Pulmonary artery endothelial cell (primary cell): ENCODE measurements at places on chromosomes 3 and 15.

DNA sequence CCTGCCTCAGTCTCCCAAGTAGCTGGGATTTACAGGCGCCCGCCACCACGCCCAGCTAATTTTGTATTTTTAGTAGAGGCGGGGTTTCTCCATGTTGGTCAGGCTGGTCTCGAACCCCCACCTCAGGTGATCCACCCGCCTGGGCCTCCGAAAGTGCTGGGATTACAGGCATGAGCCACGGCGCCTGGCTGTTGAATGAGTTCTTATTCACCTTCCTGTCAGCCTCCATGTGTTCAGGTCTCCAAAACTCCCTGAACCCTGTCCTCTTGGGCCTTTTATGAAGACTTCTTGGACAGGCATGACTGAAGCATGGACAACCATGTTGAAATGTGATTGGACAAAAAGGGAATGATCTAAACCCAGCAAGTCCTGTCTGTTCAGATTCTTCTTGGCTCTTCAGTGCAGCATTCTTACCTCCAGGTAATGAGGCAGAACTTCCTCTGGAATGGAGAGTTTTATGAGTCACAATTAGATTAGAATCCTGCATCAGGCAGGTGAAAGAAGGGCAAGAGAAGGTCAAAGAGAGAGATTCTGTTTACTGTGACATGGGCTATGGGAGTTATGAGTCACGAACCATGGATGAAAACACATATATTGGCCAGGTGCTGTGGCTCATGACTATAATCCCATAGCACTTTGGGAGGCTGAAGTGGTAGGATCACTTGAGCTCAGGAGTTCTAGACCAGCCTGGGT lies 23.1 kb upstream of the EIF4A2 start:
- no peak for DNase-seq

- DNase-seq, result no peak
These were observed 945.1 kb downstream of the IGSF11 start for GRCh38 chr3:118089563-118089962.

- DNase-seq, result no peak
These were observed 42.7 kb upstream of the PRICKLE2 start for GRCh38 chr3:64267721-64268604.

DNA sequence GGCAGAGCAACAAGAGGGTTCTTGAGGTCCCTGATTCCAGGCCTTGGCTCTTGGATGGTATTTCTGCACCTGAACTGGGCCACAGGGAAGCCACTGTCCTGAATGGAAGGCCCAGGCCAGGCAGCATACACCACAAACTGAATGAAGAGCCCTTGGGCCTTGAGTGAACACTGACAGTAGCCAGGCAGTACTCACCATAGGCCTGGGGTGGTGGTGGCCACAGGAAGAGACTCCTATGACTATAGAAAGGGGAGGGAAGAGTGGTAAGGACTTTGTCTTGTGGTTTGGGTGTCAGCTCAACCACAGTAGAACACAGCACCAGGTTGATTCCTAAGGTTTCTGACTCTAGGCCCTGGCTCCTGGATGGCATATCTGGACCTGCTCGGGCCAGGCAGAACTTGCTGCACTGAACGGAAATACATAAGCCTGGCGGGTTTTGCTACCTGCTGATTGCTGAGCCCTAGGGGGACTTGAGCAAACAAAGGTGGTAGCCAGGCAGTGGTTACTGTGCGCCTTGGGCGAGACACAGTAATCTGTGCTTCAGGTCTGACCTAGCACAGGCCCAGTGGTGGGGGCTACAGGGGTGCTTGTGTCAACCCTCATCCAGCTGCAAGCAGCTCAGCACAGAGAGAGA lies 241.4 kb downstream of the ISL2 start:
- DNase-seq, result no peak

DNA sequence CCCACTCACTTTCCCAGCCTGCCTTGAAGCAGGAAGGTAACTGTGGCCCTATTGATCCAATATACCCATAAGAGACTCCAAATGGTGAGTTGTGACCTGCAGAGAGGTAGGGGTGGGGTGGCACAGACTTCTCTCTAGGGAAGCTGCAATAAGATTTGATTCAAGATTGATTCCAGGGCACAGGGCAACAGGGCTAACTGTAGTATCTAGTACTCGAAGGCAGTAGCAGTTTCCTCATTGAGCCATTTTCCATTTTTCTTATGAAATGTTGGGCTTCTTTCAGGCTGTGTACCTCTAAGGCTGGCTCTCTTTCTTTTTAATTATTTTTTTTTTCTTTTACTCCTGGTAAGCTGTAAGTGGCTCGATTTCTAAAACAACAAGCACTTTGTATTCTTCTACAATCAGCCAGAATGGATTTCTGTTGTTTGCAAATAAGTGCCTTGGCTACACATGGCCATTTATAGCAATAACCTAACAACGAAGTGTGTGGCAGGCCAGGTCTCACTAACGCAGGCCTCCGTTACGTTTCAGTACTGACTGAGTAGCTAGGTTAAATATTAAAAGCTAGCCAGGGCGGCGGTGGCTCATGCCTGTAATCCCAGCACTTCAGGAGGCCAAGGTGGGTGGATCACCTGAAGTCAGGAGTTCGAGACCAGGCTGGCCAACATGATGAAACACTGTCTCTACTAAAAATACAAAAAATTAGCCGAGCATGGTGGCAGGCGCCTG lies 19.3 kb downstream of the CCDC12 start:
- no peak for DNase-seq

DNA sequence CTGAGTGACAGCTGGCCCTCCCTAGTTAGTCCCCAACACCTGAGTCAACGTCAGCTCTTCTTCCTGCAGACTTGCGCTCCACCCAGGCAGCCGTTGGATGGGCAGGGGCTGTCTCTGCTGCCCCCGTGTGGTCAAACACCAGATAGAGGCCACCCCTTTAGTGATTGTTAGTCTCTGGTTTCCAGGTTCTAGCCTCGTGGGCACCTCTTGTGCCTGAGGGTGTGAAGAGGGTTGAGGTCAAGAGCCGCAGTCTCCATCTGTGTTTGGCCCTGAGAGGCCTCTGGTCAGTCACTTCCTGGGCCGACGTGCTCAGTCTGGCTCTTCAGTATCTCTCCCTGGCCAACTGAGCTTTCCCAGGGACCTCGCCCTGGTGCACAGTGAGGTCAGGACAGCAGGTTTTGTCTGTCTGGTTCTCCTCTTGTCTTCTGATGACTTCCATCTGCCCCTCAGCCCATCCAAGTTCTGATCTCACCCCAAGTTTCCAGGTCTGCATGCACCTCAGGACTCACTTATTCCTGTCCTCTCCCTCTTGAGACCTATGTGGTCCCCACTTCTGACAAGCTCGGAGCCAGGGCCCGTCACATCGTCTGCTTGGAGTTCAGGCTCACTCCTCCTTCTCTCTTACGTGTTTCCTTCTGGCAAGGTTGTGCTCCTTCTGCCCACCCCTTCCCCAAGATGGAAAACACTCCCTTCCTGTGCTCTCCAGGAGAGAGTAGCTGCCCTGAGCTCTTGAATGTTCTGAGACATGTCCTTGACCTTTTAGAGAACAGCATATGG lies 20.9 kb downstream of the CD276 start:
- no peak for DNase-seq

DNA sequence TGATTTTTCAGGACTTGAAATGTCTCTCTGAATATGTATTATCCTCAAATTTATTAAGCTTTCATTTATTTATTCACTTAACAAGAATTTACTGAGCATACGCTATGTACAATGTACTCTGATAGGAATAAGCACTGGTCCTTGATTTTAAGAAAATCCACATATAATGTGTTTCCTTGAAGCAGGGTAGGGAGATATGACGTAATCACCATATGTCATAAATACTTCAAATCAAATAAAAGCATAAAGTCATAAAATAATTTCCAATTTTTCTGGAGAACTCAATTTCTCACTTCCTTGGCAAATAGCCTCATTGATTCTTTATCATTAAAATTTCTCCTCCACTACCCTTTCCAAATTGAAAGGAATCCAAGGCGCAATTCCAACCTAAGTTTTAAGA lies 177.8 kb upstream of the GAP43 start:
- no peak for DNase-seq

DNA sequence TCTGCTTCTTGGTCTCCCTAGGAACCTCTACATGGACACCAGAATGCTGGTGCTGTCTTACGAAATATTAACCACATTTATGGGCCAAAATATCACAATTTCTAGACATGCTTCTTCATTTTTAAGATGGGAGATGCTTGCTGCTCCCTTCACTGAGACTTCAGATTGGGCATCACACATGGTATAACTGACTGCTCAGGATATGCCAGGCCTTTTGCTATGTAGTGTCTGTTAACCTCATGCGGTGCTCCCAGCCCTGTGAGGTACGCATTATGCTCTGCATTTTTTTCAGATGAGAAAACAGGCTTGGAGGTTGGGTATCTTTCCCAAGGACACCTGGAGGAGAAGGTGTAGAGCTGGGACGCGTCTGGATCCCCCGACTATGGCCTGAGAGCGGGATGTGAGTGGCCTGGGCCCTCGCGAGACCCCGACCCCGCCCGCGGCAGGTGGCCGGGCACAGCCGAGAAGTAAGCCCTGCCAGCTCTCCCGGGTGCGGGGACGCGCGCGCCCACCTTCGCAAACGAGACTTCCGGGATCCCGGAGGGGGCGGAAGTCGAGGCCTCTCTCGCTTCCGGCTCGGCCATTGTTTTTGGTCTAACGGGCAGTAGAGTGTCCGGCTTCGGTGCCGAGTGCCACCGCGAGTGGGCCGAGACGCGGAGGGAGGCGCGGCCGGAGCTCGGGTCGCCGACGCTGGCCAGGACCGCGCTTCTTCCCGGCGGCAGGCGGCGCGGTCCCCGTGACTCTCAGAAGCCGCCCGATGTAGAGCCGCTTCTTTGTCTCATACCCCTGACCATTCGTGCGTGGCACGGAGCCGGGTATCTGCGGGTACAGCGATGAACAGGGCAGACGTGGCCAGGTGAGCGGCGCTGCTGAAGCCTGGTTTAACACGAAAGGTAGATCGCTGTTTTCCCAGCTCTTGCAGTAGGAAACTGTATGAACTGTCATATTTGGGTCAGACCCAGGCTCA lies at the start of gene ZKSCAN7:
Gene ZKSCAN7 (plus strand): TSS at position 568 of the 967 bp plus-strand sequence. CDS start 1,855 bp downstream, outside the sequence.
- no peak for DNase-seq

DNA sequence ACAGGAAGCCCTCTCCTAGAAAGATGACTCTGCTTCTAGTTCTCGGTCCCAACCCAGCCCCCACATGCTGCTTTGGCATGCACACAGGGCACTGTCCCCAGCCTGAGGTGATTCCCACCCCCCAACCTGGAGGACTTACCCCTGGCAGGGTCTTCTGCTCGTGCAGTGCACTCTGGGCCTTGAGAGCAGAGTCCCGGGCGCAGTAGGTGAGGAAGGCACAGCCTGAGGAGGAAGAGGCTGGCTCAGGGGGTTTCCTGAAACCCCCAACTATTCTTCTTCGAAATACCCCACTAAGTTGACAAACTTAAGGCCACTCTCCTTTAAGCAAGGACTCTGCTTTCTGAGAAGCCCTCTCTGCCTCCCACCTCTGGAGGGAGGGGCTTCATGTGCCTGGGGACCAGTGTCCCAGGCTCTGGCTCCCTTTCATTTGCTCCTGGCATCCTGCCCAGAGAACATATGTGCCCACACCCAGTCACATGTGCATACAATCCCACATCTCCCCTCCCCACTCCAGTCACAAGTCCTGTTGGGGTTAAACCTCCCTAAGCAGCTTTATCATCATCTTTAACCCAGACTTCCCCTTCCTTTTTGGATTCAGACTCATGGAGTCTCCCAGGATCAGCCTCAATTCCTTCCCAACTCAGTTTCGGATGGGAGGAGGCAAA lies 4.1 kb downstream of the CELF6 start:
- no peak for DNase-seq

- no peak for DNase-seq
These were observed 111.5 kb upstream of the SELENOK start for GRCh38 chr3:54003136-54003535.

DNA sequence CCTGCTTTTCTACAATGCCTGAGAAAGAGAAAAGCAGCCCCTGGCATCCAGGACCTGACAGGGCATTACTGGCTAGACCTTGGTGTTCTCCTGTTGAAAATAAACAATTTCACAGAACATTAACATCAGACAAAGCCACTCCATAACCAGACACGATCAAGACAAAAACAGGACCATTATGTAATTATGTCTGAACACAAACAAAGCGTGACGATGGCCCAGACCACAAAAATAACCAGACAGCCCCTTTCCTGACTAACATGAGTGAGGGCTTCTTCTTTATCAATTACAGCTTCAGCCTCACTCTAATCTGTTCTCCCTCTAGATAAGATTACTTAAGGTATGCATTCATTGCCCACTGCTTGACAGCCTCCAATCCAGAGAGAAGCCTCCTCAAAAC lies 172.7 kb upstream of the LMCD1 start:
- DNase-seq, result no peak

DNA sequence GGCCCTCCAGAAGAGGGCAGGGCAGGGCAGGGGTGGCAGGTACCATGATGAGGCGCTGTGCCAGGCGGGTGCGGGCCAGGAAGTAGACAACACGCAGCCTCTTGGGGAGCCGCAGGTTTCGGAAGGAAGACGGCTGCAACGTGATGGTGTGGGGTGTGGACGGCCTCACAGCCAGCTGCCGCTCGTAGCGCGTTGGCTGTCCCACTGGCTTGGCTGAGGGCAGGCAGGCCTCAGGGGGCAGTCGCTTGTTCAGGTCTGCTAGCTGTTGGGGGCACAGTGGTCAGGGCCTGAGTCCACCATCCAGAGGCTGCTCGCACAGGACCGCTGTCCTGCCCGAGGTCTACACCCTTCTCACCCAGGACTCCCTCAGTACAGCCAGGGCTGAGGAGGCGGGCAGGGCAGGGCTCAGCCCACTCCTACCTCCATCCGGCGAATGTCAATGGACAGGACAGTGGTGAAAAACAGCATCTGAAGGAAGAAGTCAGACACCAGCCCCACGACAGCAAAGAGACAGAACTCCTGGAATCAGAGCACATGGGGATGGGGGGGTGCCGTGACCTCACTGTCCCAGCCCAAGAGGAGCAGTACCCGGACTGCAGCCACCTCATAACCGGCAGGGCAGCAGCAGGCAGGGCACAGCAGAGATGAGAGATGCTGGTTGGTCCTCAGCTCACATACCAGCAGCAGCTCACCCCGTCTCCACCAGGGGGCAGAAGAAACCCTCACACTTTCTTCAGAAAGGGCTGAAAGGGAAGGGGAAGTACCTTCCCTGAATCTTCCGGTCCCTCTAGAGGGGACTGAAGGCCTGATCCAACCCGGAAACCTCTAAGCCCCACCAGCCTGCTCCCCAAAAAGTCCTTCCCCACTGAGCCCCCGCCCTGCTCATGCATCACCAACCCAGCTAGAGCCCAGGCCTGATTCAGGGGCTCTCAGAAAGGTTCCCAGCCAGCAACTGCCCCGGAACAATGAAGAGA lies 40.0 kb downstream of the PTPN23 start:
- peak; percentile 63 for DNase-seq

- no peak for DNase-seq
These were observed 23.5 kb upstream of the ARPIN start for GRCh38 chr15:89936051-89936785.

GRCh38 chr3:172513488-172513887 lies 9.7 kb downstream of the TNFSF10 start:
- DNase-seq, result no peak

GRCh38 chr15:49148298-49148697 lies 7.1 kb downstream of the COPS2 start:
- DNase-seq, result no peak
